ENCODE measurements at places on chromosomes 1 and 21. TPM values are rescaled to one million over a fixed set of nuclear protein-coding genes. Genes with fewer than 3 reads are reported as not detected.

CYP4X1 gene
- total RNA-seq: not detected

FCRLA gene
- total RNA-seq: 0.12 TPM

VSIG8 gene
- not detected for total RNA-seq

NR5A2 gene
- 0.32 TPM for total RNA-seq

CATSPERE gene
- total RNA-seq: 1.2 TPM

KRTAP11-1 gene
- total RNA-seq: not detected

GPR153 gene
- total RNA-seq: 15.1 TPM

MARK1 gene
- 3.5 TPM for total RNA-seq

C1orf87 gene
- total RNA-seq: 0.32 TPM

TSPEAR gene
- total RNA-seq: not detected

IGSF21 gene
- not detected for total RNA-seq

LRRC3 gene
- 1.3 TPM for total RNA-seq

TRAF3IP3 gene
- total RNA-seq: not detected

CDK11B gene
- 7.0 TPM for total RNA-seq

MYOM3 gene
- total RNA-seq: 0.12 TPM

BRINP3 gene
- 0.16 TPM for total RNA-seq

DPT gene
- 2.4 TPM for total RNA-seq

OLIG2 gene
- not detected for total RNA-seq

NHLH2 gene
- not detected for total RNA-seq

SYCP1 gene
- total RNA-seq: not detected

CD58 gene
- total RNA-seq: 9.1 TPM

S100A8 gene
- not detected for total RNA-seq

LINGO4 gene
- total RNA-seq: not detected

INKA2 gene
- total RNA-seq: 1.6 TPM

C1orf115 gene
- 0.49 TPM for total RNA-seq

OR2T35 gene
- total RNA-seq: not detected

VWA5B1 gene
- total RNA-seq: not detected

NBPF20 gene
- total RNA-seq: 2.3 TPM
